ENCODE measurements at places on chromosomes 12 and 14.
A peak's percentile ranks its signal among the peaks of the same experiment; 100 is the strongest.

DNA sequence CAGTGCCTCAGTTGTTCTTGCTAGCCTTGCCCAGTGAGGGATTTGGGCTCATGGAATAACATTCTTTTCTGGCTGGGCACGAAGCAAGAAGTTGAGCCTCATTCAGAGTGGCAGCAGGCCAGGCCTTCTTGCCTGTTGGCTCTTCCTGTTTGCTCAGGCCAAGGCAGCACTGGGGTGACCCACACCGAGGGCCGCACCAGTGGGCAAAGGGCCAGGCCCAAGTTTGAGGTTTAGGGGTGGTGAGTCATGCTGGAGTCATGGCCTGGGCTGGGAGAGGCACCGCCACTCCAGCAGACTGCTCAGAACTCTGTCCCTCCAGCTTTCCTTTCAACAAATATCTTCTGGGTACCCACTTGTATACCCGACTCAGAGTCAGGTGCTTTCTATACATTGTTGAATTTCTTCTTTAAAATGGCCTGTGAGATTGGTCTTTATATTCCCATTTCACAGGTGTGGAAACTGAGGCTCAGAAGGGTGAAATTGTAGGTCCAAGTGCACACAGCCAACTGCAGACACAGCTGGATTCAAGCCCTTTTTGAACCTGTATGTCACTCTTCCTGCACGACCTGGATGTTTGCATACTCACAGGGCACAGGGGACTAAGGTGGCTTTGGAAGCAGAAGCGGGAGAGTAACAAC, 279.4 kb downstream of the FOXN3 start:
- no peak for DNase-seq

- DNase-seq: no peak
These were observed 86.8 kb downstream of the NDUFA12 start for GRCh38 chr12:94916663-94917062.

- no peak for DNase-seq
These were observed 1.1 kb downstream of the ATP5F1B start for GRCh38 chr12:56644654-56645053.

GRCh38 chr12:87766044-87766443, 263.2 kb downstream of the C12orf50 start:
- DNase-seq: no peak

DNA sequence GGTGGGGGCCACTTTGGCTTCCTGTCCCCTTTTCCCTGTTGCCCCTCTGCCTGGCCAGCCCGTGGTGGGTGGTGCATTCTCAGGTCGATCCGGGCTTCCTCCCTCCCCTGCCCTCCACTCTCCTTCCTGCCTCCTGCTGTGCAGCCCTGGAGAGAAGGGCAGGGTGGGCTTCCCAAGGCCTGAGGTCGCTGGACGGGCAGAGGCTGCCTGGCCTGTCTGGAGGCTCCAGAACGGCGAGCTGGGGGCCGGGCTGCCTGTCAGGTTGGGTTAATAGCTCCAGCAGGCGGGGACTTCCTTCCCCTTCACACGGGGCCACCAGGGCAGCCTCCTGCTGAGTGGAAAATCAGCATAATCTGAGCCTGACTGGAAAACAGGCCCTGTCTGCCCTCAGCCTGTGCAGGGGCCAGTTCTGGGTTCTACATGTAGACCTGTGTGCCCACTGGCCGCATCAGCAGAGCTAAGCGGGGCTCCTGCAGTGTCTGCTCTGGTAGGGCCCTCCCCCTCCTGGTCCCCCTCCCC, 11.3 kb downstream of the KIF26A start:
- DNase-seq: peak; percentile 39

DNA sequence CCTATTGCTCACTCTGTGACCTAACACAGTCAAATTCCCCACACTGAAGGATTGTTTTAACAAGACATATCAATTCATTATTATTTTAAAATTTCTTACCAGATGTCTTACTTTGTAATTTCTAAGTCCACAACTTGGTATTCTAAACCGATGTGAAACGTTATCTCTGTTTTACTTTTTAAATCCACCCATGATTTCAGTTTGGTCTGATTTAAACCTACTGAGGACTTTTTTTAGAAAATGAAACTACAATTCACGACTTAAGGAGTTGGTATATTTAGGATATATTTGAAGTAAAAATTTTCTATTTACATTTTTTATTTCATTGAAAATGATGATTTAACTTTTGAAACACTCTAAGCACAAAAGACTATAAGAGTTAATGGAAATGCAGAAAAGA, 35.1 kb upstream of the GRIP1 start:
- DNase-seq: no peak

DNA sequence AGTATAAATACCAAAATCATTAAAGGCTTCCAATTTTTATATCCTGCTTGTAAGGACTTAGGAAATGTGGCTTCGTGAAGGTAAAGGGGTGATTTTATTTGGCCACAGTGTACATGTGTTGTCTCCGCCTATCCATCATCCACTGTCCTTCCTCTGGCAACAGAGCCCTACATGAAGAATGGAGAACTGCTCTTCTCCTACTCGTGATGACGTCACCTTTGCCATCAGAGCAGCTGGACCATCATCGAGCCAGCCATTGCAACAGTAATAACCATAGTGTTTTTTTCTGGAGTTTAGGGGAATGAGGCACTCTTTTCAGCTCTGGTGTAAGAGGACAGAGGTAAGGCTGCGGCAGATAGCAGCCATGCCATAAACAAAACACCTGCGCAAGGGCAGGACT, 19.2 kb downstream of the ITPR2 start:
- no peak for DNase-seq

GRCh38 chr14:59698793-59699192, 122.2 kb upstream of the CCDC175 start:
- DNase-seq: no peak

DNA sequence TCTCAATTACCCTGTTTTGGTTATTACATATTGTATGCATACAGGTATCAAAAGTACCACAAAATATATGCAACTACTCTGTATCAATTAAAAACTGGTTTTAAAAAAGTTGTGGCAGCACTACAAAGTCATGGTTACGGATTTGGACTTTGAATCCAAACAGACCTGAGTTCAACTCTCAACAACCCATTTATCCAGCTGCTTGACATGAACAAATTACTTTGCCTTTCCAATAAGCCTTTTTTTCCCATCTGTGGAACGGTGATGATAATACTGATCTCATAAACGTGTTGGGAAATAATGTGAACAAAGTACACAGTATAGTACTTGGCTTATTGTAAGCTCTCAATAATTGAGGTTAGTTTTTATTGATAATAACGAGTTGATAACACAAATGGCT, 85.0 kb downstream of the MNAT1 start:
- no peak for DNase-seq

- DNase-seq: no peak
These were observed 3.6 kb upstream of the SSTR1 start for GRCh38 chr14:38203929-38204718.

DNA sequence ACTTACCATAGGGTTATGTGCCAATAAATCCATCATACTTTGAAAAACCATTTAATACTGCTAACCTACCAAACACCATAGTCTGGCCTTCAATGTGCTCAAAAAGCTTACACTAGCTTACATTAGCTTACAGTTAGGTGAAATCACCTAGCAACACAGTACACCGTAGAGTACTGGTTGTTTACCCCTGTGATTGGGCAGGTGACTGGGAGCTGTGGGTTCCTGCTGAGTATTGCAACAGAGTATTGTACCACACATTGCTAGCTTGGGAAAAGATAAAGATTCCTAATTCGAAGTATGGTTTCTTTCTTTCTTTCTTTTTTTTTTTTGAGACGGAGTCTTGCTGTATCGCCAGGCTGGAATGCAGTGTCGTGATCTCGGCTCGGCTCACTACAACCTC, 5.6 kb downstream of the ATP5MC2 start:
- no peak for DNase-seq

- peak; percentile 38 for DNase-seq
These were observed 751 bp downstream of the P3H3 start for GRCh38 chr12:6828781-6829535.

DNA sequence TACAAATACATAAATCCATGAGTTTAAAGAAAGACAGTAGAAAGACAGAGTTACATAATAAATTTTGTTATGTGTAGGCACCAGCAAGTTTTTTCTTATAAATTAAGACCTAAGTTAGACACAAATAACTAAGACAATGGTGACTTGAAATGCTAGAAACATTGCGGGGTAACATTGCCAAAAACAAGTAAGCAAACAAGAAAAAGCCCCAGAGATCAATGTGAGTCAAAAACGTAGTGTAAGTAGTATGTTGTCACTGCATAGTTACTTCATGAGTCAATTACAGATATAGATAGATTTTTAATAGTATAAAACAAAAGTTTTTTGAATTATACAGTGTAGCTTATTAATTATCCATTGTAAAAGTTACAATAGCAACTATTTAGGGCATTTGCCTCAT, 83.4 kb downstream of the CNTN1 start:
- DNase-seq: no peak

DNA sequence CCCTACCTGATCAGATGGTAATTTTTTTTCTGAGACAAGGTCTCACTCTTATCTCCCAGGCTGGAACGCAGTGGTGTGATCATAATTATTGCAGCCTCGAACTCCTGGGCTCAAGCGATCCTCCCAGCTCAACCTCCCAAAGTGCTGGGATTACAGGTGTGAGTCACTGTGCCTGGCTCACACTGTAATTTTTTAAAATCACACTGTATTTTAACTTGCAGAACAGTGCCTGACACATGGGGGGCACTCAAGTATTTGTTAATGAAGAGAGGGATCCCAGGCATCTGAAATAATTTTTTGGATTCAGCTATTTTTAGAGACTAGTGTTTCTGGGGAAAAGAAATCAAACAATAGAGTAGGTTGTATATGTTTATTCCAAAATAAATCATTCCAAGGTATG, 21.7 kb downstream of the LIMA1 start:
- no peak for DNase-seq

DNA sequence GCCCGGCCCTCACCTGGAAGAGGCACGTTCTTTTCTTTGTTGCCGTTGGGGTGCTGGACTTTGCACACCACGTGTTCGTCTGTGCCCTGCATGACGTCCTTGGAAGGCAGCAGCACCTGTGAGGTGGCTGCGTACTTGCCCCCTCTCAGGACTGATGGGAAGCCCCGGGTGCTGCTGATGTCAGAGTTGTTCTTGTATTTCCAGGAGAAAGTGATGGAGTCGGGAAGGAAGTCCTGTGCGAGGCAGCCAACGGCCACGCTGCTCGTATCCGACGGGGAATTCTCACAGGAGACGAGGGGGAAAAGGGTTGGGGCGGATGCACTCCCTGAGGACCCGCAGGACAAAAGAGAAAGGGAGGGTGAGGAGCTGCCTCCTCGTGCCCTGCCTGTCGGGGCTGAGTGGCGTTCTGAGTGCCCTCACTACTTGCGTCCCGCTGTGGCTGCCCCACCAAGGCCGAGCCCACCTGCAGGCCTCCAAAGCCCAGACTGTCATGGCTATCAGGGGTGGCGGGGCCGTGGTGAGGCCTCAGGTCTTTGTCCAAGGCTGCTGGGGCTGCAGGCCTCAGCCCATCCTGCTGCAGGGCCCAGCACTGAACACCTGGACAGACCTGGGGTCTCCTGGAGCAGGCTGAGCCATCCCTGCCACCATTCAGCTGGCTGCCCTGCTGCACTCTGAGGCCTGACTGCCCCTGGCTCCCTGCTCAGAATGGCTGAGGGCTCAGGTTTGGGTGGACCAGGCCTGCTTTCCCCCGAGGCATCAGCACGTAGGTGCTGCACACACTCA, 329.7 kb downstream of the TMEM121 start:
- no peak for DNase-seq

- DNase-seq: no peak
These were observed 35.6 kb upstream of the USP15 start for GRCh38 chr12:62224601-62225000.

GRCh38 chr14:37932481-37932880, 275.2 kb upstream of the SSTR1 start:
- DNase-seq: no peak

DNA sequence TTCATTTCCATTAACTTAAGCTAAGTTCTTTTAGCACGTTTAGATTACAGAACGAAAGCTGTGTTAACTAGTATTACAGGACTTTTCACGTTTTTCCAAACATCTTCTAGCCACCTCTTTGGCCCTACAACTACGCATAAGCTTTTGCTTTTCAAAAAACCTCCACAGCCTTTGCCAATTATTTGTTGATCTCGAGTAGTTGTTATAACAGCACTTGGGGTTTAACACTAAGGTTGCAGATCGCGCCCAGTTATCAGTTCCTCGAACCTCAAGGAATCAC, 450 bp upstream of the RBM25 start:
- DNase-seq: no peak

GRCh38 chr14:25607192-25607591, 557.2 kb upstream of the STXBP6 start:
- DNase-seq: no peak

Measured in activated CD4-positive, alpha-beta T cell treated with anti-CD3 and anti-CD28 coated beads, Interleukin-2, amount 50 U/mL, for 48 hours (primary cell).